Stimulated activated CD8-positive, alpha-beta memory T cell treated with anti-CD3 and anti-CD28 coated beads, Interleukin-4, amount 100 ng/mL, for 4 hours (primary cell): ENCODE measurements at places on chromosomes 1 and 21.

DNA sequence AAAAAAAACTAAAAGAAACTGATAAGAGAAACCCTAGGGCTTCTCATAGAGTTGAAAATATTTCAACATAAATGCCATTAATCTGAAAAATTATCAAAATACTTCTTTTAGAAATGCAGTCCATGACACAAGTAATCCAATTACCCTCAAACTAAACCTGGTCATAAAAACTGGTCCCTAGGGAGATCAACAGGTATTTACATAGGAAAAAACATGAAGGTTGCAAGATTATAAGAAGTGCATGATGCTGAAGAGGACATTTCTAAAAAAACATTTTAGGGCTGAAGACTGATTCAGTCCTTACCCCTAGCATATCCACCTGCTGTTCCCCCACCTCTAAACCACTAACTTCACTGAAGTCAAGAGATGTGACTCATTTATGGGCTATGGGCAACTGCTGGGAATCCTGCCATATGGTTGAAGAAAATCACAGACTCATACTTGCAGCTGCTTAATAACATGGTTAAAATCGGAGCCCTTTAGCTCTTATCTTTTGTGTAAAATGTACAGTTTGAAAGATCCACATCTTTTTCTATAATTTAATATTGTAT, 131.0 kb upstream of the RUNX1 start:
- no peak for DNase-seq

DNA sequence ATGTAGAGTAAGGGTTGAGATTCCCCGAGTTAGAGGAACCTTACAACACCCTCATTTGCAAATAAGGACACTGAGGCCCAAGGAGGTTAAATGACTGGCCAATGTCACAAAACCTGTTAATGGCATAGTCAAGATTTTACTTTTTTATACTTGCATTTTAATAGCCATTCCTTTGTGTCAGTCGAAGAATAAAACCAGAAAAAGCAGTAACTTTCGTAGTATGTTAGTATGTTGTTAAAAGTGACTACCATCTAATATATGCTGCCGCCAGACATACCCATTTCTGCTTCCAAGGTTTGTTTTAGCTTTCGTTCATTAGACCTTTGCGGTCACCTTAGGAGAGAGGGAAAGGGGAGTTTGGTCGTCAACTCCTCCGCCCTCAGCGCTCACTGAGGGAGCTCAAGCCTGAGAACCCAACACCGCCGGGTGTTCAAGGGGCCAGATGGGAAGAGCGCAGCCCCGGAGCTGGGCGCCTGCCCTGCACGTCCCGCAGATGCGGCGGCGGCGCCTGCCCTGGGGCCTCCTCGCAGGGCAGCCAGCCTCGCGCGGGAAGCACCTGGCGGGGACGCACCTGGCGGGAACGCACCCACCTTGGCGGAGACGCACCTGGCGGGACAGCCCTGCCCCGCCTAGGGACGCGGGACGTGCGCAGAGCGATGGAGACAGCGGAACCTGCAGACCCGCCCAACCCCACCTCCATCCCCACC, 466 bp downstream of the VPS26C start:
- DNase-seq: no peak

DNA sequence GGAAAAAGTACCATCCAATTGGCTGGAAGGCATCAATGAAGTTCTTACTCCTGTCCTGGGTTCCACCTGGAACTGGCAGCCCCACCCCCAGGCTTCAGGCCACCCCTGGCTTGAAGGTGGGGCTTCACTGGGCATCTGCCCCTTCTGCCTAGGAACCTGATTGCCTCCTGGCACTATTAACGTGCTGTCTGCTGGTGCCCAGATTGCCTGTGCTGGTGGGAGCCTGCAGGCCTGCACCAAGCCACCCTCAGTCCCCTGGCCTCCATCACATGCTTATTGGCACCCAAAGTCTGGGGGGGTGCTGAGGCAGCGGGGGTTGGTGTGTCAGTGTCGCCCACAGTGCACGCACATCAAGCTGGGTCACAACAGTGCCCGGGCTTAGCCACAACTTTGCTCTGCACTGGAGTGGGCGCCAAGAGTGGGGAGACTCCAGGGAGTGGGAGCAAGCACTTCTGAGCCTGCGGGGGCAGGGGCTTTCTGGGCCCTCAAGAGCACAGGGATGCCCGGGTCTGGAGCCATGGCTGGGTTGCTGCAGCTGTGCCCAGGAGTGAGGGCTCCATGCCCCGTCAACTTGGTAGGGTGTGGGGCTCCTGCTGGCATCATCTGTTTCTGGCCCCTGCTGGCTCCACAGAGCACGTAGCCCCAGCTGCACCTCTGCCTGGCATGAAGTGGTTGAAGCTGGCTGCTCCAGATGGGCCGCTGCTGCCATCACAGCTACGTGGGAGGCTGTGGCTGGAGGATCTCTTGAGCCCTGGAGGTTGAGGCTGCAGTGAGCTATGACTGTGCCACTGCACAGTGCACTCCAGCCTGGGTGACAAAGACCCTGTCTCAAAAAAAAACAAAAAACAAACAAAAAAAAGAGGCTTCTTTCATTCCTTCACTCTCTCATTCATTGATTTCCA, 4.1 kb upstream of the LSM10 start:
- DNase-seq: no peak

GRCh38 chr1:197696372-197696771, 78.9 kb downstream of the DENND1B start:
- no peak for DNase-seq
